Liver (tissue), 10 donors: ENCODE measurements at places on chromosomes 1 and 21.

- no peak for DNase-seq
Observed at GRCh38 chr1:51342591-51343206, 12.3 kb upstream of the TTC39A start.

GRCh38 chr1:978069-978834 is 3.6 kb downstream of the PERM1 start:
- DNase-seq = no peak

DNA sequence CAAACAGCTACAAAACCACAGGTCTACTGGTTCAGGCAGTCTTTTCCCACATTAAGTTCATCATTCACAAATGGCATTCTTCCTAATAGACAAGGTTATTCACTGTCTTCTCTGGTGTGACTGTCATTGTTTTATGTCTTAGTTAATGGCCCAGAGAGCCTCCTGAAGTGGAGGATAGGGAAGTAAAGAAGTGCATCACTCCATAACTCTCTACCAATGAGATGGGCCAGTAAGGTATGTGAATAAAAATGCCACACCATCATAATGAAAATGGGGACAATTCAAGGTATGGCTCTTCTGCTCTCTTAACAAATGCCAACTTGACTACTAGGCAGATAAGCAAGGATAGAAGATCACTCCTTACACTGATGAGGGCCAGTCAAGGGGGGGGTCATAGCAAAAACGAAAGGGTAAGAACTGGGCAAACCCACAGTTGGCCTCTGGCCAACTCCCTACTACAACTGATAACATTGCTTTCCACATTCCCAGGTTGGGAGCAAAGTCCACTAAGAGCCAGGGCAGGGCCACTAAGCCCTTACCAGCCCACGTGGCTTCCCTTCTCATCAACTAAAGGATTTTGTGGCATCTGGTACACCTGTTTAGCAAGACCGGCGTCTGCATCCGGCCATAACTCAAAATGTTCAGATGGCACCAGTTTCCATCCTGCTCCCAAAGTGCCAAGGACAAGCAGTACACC is 10.0 kb downstream of the PABPC4 start:
- peak; percentile 46 for DNase-seq

GRCh38 chr1:99993468-99993845 is 23.7 kb downstream of the SLC35A3 start:
- DNase-seq = no peak

DNA sequence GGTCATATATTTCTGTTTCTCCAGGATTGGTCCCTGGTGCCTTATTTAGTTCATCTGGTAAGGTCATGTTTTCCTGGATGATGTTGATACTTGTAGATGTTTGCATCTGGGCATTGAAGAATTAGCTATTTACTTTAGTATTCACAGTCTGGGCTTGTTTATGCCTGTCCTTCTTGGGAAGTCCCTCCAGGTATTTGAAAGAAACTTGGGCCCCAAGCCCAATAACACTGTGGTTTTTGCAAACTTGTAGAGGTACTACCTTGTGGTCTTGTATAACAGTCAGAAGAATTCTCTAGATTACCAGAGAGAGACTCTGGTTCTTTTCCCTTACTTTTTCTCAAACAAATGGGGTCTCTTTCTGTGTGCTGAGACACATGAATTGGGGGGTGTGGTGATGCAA is 251.4 kb upstream of the B3GALT2 start:
- DNase-seq = no peak

DNA sequence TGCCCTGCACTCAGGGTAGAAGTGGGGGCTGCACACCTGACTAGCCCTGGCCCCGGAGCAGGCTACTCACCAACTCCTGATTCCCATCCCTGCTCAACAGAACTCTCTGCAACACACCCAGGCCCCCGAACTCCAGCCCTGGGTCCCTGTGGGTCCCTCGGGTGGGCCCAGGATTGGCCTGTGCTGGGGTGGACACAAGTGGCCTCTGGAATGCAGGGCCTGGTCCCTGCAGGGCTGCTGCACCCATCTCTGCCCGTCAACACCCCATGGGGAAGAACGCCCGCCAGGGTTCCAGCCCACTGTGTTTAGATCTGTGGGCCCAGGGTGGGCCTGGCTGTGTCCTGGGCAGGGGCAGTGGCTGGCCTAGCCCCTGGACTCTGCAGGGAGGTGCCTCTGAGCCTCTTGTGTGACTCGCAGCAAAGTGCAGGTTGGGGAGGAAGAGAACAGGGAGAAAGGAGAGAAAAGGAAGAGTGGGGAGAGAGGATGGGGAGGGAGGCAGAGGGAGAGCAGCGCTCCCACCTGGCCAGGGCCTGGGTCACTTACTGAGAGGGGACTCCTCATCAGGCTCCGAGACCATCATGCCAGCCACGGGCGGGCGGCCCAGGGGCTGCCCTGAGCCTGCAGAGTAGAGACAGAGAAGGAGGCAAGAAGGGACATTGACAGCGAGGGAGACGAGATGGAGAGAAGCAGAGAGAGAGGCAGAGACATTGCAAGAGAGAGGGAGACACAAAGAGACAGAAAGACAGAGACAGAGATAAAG is 43.9 kb downstream of the HSPG2 start:
- DNase-seq = no peak

- DNase-seq = peak; percentile 67
Observed at GRCh38 chr1:43994794-43995790, 3.7 kb downstream of the CCDC24 start.

- DNase-seq = no peak
Observed at GRCh38 chr1:181206513-181206912, 118.0 kb downstream of the IER5 start.

DNA sequence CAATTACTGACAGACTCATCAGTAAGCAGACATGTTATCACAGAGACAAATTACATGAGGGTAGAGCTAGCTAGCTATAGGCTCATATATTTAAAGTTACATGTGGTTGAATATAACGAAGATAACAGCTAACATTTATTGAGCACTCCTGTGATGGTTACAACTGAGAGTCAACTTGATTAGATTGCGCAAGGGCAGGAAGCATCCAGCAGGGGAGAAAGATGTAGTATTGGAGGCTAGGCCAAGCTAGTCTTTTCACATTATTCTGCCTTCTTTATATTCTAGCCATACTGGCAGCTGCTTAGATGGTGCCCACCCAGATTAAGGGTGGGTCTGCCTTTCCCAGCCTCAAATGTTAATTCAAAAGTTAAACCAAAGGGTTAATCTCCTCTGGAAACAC is 37.1 kb downstream of the PIGK start:
- DNase-seq = no peak

DNA sequence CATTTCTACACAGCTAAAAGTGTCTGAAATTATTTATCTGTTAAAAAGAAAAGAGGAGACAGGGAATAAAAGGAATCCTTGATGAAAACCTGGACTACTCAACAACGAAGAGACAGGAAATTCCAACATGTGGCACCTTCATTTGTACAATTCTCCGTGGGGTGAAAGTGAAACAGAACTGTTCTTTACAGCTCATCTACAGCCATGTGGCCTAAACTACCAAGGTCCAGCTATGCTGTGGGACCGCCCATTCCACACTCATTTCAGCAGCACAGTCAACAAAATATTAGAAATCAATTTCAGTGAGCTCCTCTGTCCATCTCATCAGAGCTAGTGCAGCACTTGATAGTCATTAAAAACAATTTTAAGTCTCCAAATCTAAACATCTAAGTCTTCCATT is 44.0 kb downstream of the UBR4 start:
- DNase-seq = no peak

DNA sequence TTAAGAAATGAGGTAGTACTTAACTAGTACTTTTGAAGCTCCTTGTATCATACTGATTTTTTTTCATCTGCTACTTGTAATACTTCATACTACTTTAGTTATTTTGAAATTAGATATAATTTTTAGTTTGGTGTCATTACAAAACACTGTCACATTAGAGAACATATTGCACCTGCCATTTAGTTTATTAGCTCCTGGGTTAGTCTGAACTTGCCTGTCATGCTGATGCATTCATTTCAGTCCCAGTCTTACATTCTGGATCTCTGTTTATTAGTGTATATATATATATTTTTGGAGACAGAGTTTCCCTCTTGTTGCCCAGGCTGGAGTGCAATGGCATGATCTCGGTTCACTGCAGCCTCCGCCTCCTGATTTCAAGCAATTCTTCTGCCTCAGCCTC is 50.3 kb downstream of the DYRK1A start:
- no peak for DNase-seq

GRCh38 chr1:234213658-234214128 is 159.6 kb upstream of the COA6 start:
- DNase-seq = no peak

- DNase-seq = no peak
Observed at GRCh38 chr21:45537746-45538291, 4.4 kb downstream of the SLC19A1 start.

- DNase-seq = no peak
Observed at GRCh38 chr1:167492481-167492910, 25.8 kb downstream of the CD247 start.

GRCh38 chr1:165644064-165644735 is 13.2 kb downstream of the MGST3 start:
- no peak for DNase-seq

- DNase-seq = no peak
Observed at GRCh38 chr1:200291106-200291505, 118.7 kb downstream of the ZNF281 start.

DNA sequence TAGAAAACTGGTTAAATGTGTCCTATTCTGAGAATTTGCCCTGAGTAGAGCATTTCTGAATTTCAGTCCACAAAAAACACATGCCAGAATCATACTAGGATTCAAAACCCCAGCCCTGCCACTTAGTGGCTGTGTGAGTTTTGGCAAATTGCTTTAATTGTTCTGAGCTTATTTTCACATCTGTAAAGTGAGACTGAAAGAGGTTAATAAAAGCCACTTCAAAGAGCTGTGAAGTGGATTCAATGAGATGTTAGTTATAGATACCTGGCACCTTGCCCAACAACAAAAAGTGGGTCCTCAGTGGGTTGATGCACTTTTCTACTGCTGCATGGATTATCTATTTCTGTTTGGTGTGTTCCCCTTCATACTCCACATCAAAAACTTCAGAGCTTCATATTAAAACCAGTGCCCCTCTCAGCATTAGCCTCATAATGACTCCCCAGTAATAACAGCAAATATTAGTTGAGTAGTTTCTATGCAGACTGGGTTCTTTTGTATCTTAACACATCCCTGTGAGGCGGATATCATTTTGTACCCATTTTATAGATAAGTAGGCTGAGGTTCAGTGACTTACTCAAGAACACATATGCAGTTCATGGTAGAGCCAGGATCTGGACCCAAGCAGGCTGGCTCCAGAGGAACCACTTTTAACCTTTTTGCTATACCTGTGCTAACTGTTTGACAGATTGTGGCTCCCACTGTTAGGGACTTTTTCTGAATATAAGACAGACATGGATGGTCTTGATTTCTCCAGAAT is 14.2 kb upstream of the ADORA3 start:
- DNase-seq = no peak

DNA sequence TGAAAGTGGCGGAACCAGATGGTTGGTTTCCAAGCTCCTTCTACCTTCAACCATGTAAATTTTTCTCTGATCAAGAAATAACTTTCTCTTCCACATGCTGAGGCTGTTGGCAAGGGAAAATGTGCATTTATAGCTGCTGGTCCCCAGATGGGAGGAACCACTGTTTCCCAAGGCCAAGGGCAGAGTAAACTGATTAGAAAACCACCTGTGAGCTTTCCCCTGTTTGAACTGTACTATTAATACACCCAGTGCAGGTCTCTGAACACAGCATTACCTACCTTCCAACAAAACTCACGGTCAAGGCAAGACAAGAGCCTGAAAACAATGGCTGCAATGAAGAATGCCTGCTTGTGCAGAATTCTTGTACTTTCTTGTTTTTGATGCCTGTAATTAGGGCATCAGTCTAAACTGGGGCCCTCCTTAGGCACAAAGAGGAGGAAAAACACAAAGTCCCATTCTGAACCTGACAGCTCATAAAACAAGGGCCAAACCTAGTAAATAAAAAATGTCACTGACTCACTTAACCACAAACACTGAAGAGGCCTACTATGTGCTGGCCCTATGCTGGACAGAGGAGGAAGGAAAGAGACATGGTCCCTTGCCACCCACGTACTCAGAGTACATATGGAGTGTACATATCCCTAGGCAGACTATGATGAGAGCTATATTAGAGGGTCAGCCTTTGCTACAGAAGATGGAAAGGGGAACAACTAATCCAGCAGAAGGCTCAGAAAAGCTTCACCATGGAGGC is 2.6 kb downstream of the MKNK1 start:
- DNase-seq = no peak

DNA sequence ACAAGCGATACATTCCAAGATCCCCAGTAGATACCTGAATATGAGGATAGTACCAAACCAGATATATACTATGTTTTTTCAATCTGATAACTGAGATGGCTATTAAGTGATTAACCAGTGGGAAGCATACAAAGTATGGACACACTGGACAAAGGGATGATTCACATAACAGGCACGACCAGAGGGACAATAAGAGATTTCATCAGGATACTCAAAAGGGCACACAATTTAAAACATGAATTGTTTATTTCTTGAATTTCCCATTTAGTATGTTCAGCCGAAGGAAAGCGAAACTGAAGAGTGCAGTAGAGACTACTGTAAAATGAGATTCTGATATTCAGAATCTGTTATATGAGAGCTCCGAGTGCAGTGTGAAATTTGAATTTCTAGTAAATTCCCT is 10.6 kb downstream of the ZZZ3 start:
- no peak for DNase-seq

- no peak for DNase-seq
Observed at GRCh38 chr1:182715531-182715930, 31.1 kb upstream of the RGS8 start.

DNA sequence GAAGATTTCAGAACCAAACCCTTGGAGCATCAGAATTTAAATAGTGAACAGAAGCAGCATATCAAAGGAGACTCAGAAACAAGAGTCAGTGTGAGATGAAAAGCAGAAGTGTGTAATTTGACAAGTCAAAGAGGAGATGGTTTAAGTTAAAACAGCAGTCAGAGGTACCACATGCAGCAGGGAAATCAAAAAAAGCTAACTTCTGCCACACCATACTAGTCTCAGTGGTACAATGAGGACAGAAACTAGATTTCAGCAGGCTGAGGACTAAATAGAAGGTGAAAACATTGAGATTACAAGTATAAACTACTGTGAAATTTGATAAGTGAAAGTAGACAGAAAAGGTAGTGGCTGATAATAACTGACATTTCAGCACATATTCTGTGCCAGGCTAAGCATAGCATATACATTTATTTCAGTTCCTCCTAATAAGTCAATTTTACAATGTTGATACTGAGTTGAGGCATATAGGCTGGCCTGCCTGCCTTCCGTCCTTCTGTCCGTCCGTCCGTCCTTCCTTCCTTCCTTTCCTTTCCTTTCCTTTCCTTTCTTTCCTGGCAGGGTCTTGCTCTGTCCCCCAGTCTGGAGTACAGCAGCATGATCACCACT is 12.6 kb downstream of the SUCO start:
- no peak for DNase-seq

DNA sequence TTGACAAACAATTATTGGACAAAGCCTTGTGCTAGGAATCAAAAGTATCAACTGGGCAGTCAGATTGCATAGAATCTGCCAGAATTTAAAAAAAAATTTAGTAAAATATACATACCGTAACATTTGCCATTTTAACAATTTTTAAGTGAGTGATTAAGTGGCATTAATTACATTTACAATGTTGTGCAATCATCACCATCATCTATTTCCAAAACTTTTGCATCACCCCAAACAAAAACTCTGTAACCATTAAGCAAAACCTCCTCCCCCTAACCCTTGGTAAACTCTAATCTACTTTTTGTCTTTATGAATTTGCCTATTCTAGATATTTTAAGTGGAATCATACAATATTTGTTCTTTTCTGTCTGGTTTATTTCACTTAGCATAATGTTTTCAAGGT is 182.8 kb downstream of the LMO4 start:
- no peak for DNase-seq

GRCh38 chr21:36610201-36610600 is 88.7 kb upstream of the SIM2 start:
- no peak for DNase-seq
